ENCODE measurements at places on chromosomes 6 and 20. TPM values are rescaled to one million over a fixed set of nuclear protein-coding genes. Genes with fewer than 3 reads are reported as not detected.
A peak's percentile ranks its signal among the peaks of the same experiment; 100 is the strongest.

The BPIFB4 gene
- total RNA-seq: not detected

The ENPP3 gene
- total RNA-seq: not detected

The HRH3 gene
- total RNA-seq: not detected

The CHRNA4 gene
- not detected for total RNA-seq

The C20orf141 gene
- total RNA-seq: not detected

The OOEP gene
- total RNA-seq: not detected

DNA sequence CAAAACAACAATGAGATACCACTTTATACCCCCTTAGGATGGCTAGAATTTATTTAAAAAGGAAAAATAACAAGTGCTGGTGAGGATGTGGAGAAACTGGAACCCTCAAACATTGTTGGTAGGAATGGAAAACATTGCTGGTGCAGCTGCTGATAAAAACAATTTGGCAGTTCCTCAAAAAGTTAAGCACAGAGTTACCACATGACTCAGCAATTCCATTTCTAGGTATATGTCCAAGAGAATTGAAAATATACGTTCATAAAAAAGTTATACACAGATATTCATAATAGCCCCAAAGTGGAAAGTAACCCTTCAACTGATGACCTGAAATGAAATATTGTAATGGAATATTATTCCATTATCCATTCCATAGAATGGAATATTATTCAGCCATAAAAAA is 55.0 kb downstream of the CD83 start:
- DNase-seq: no peak

The AGPAT1 gene
- total RNA-seq: 22.8 TPM

DNA sequence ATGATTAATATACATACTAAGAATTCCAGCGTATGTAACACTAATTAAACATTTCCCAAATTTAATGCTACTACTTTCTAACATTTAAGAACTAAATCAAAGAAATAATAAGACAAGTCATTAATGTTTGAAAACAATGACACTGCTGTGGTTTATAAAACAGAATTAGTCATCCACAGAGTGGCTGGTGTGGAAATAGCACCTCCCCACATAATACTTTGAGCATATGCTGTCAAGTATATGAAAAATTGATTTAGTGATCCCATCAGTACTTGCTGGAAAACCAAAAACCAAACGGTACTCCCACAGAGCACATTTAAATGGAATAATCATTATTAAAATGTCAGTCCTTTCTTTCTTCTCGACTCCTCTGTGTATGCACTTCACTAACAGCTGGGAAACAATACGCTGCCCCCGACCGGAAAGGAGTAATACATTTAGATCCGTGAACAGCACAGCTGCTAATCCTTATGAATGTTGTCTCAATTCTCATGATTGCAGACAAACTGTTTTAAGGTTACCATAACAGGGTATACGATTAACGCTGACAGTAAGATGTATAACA is 78.4 kb downstream of the PREP start:
- no peak for DNase-seq

GRCh38 chr6:105779110-105779509 is 307.0 kb upstream of the PRDM1 start:
- DNase-seq: no peak

GRCh38 chr6:40877362-40877761 is 161.7 kb downstream of the UNC5CL start:
- no peak for DNase-seq

GRCh38 chr6:1885576-1886011 is 275.9 kb downstream of the FOXC1 start:
- no peak for DNase-seq

The TP53TG5 gene
- total RNA-seq: not detected

- no peak for DNase-seq
Measured at GRCh38 chr6:17845598-17845997, 138.9 kb upstream of the NUP153 start.

- no peak for DNase-seq
Measured at GRCh38 chr6:105331927-105332326, 71.0 kb downstream of the PREP start.

The ARG1 gene
- total RNA-seq: not detected

The MROH8 gene
- total RNA-seq: not detected

- DNase-seq: peak; percentile 13
Measured at GRCh38 chr20:32638848-32639247, 34.9 kb downstream of the C20orf203 start.

The GMEB2 gene
- total RNA-seq: 33.2 TPM

The PLCB4 gene
- total RNA-seq: 0.12 TPM

DNA sequence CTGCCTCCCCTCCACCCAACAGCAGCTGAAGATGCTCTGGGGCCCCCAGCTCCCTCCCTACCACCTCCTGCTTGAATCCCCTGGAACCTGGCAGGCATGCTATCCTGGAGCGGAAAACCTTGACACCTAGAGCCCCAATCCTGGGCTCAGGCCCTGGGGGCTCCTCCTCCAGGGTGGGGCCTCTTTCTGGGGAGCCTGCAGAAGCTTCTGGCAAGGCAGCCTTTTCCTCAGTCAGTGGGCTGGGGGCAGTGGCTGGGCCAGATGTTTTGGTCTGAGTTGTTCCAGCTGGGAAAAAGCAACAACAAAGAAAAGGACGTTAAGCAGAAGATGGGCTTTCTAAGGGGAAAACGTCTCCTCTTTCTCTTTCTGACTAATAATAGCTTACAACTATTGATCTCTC is 21.1 kb downstream of the KIAA1755 start:
- DNase-seq: no peak

DNA sequence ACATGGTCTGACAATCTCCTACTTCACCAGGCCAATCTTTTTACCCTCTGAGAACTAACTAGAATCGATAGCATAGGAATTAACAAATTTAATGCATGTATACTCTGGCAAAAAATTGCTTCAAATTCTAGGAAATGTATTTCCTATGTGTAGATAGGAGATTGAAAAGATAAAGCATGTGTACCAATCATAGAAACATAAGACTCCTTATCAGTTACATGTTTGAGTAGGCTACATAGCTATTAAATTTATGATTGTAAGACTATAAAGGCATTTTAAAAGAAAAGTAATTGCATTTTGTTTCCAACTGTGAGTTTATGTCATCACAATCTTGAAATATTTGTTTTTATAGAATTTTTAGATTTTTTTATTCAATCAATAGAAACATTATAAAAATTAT is 196.6 kb upstream of the HEY2 start:
- no peak for DNase-seq

The TMC2 gene
- not detected for total RNA-seq

- DNase-seq: no peak
Measured at GRCh38 chr20:14142964-14143627, 147.8 kb downstream of the MACROD2 start.

DNA sequence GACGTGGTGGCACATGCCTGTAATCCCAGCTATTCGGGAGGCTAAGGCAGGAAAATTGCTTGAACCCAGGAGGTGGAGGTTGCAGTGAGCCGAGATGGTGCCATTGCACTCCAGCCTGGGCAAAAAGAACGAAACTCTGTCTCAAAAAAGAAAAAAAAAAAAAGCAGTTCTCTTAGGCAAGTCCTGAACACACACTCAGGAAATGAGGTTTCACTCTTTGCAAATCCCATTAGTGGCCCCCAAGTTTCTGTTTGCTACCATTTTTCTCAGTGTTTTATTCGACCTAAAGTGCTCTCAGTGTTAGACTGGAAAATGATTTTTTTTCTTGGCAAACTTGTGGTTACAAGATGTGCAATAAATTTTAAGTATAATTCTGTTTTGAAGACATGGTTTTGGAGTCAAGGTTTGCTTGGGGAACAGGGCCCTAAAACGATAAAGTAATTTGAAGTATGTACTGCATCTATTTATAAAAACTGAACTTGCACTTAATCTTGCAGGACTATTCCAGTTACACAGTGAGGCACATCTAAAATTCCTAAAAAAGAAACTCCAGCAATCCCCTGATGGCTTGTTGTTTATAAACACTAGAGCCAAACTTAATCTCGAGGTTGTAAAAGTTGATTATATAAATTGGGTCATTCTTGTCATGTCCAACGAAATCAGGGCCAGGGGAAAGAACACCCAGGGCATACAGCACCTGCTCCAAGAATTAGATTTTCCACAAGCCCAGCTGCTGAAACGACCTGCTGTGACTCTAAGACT is 42.6 kb downstream of the MAP1LC3A start:
- DNase-seq: no peak

DNA sequence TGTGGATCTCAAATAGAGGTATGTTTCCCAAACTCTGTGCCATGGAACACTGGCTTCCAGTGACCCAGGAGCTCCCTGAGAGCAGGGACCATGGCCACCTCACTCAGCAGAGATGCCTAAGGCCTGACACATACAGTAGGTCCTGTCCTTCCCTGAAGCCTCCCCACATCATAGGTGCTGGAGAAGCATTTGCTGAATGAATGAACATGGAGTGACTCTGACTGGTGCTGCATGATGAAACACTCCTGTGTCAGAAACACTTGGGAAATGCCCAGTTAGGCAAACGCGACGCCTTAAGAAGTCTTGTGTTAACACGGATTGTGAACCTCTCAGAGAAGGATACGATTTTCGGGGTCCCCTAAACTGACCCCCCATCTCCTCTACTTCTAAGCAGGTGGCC is 14.3 kb downstream of the SLA2 start:
- DNase-seq: no peak

The PRPH2 gene
- total RNA-seq: not detected

DNA sequence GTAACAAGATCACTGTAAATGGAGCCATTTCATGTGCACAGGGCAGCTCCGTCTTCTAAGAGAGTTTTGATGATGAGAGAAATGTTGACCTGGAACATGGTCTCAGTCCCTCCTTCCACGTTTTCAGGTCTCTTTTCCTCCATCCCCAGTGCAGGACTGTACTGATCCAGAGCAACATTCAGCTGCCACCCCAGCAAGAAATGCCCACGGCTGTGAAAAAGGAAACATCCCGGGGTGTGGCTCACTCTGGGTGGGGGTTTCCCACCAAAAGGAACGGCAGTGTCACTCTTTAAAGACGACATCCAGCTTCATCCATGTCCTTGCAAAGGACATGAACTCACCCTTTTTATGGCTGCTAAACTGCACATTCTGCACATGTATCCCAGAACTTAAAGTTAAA is 92.6 kb downstream of the ERMARD start:
- no peak for DNase-seq

GRCh38 chr6:76174722-76175121 is 102.3 kb upstream of the IMPG1 start:
- DNase-seq: no peak

DNA sequence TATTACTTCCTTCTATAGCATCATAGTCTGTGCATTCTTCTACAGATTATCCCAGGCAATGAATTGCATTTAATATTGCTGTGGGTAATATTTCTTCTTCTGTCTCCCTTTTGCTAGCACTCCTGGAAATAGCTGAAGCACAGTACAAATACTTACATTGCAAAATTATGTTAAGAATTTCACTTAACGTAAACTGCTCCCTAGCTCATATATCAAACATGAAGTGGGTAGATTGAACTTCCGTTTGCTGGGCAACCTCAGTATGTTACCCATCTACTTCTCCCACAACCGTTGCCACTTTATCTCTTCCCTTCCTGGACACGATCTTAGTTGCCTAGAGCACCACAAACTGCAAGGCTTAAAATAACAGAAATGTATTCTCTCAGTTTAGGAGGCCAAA is 963.3 kb downstream of the KIF16B start:
- no peak for DNase-seq

DNA sequence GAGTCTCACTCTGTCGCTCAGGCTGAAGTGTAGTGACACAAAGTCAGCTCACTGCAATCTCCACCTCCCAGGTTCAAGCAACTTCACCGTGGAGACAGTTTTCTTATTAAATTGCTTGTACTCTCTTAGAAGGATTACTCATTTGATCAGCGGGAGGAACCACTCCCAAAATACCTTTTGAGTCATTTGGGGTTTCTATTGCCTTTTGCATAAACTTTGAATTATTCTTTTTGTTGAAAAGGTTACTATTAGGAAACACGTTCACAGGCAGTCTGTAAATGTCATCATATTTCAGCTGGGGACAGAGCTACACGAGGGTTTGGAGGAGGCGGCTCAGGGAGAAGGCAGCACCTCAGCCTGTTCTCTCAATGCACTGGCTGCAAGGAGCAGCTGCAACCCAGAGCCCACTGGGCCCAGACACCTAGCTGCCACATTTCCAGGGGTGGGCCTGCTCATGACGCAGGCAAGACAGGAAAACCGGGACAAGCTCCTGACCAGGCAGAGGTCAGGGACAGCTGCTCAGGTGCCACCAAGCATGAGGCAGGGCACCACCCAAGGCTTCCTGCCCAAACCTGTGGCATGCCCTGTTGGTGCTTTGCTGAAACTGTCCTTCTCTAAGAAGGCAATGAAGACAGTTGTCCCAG is 205.9 kb downstream of the BMP7 start:
- no peak for DNase-seq

GRCh38 chr6:113211170-113211569 is 646.0 kb upstream of the MARCKS start:
- no peak for DNase-seq

- no peak for DNase-seq
Measured at GRCh38 chr20:20358801-20359200, 9.1 kb upstream of the INSM1 start.

DNA sequence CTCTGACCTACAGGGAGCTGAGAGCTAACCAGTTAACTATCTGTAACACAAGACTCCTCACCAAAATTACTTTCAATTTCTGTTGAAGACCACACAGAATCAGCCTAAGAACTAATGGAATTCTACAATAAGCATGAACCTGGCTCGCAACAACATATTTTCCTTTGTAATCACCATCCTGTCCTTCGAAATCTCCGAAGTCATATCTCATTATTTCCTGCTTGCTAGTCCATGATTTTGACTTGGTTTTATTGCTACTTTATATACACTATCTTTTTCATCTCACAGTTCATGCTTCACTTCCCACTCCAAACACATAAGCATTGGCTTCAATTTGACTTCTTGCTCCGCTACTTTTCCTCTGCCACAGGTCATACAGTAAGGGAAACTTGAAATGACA is 405.8 kb upstream of the FKBP1C start:
- DNase-seq: no peak

GRCh38 chr6:113750151-113750855 is 106.8 kb upstream of the MARCKS start:
- DNase-seq: no peak

GRCh38 chr6:125511809-125512396 is 210.1 kb upstream of the HDDC2 start:
- peak; percentile 17 for DNase-seq

GRCh38 chr20:37928996-37929682 is 26.2 kb downstream of the VSTM2L start:
- no peak for DNase-seq

- DNase-seq: no peak
Measured at GRCh38 chr20:35739294-35740163, 2.5 kb downstream of the RBM39 start.

The PHF20 gene
- 57.7 TPM for total RNA-seq

The PRRT1 gene
- total RNA-seq: not detected

The TMEM244 gene
- not detected for total RNA-seq
